ENCODE measurements at places on chromosomes 6 and 20.

DNA sequence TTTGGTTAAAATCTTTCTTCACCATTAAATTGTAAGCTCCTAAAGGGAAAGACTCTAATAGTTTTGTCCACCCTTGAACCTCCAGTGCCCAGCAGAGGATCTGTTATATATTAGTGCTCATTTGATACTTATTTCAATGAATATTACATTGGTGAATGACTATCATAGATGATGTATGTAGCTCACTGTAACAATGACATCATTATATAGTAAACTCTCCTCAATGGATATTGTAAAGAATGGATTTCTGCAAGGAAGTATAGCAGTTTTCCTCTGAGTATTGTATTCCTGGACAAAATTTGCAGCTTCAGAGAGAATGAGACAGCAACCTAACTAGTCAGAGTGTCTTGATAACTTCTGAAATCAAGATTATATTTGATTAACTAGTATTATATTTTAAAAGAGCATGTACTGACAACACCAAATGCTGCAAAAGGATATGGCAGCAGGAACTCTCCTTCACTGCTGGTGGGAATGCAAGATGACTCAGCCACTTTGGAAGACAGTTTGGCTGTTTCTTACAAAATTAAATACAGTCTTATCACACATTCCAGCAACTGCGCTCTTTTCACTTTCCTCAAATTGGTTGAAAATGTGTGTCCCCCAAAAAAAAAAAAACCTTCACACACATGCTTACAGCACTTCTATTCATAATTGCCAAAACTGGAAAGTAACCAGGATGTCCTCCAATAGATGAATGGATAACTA lies 189.8 kb upstream of the OPRM1 start:
- no peak for DNase-seq

DNA sequence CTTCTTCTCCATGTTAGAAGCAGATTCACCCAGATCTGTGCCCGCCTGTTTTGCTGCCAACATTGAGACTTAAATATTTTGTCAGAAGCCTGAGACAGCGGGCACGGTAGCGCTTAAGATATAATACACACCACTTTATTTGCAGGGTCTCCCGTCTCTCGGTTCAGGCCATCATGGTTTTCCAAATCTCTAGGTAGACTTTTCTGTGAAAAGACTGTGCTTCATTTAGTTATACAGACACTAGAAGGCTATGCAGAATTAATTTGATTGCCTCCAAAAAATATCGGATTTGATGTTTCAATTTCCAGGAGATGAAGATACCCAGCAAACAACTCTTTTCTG lies 598 bp downstream of the TBP start:
- DNase-seq: no peak

DNA sequence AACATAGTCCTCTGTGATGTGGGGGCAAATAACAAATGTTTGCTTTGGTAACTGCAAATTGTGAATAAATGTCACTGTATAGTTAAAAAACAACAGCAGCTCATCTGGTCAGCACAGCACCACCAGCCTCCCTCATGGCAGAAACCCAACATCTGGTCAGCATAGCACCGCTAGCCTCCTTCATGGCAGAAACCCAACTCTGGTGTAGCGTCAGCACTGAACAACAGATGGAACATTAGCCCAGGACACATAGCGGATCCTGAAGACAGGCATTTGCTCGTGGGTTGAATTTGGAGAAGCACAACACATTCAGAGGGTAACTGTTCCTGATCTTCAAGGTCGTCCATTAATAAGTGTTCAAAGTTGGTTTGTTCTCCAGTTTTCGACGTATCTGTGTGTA lies 265.9 kb downstream of the DLL1 start:
- no peak for DNase-seq

- no peak for DNase-seq
Observed at GRCh38 chr6:117404548-117404947, 21.2 kb downstream of the ROS1 start.

- no peak for DNase-seq
Observed at GRCh38 chr6:2986722-2987221, 12.9 kb upstream of the NQO2 start.

DNA sequence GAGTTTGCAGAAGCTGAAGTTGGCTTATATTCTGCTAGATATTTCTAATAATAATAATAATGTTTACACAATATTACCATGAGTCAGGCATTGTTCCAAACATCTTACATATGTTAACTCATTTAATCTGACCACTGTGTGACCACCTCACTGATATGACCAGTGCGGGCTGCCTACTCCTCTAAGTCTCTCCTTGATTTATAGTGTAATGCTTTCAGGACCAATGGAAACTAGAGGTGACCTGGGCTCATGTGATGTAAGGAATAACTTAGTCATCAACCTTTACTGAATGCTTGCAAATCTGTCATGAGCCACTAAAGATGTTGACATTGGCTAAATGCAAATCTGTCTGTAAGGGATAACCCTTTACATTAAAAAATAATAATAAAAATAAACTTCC lies 51.1 kb upstream of the GPR6 start:
- no peak for DNase-seq

DNA sequence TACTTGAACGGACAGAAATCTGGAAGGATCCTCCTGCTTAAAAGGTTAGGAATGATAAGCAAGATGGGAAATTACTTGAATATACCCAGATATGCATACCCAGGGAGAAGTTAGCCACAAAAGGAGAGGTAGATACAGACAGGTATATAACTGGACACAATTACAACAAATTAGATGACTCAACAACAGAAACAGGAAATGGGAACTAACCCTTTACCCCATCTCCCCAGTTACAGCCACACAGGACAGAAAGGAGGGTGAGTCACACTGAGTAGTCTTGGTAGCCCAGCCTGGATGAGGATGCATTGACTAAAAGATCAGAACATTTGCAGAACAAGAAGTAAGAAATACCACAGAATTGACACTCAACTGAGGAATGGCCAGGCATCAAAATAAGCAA lies 61.2 kb downstream of the C6orf52 start:
- no peak for DNase-seq

DNA sequence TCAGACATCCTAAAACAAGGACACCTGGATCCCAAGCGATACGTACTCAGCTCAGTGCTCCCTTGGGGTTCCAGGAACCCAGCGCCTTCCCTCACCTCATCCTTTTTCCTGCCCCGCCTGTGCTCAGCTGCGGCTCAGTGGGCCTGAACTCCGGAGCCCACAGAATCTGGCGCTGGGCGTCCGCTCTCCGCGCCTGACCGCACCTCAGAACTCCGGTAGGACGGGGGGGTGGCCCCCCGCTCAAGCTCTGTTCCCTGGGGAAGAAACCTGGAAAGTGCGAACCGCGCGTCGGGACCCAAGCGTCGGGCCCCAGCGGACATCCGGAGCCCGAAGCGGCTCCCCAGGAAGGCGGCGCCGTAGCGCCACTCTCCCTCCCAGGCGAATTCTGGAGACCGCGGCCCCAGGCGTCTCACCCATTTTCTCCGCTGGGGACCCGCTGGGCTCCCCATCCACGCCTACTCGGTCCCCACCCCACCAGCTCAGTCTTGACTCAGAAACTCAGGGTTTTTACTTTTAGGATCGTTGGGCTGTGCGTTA lies 336 bp upstream of the LY6G5C start:
- DNase-seq: no peak

DNA sequence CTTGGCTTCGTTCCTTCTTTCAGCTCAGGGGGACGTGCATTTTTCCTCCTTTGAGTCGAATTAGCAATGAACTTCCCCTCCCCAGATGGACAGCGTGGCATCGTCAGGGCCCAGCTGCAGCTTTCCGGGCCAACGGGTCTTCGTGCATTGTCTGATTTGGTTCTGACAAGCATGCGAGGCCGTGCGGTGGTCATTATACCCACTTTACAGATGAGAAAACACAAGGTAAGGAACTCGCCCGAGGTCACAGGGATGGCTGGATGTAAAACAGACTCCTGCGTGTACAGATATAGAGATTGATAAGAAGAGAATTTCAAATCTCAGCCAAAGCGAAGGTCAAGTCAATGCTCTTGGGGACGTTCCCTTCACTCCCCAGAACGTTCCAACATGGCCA lies 187.6 kb upstream of the SULF2 start:
- DNase-seq: no peak

- DNase-seq: no peak
Observed at GRCh38 chr6:23465912-23466311, 660.1 kb upstream of the NRSN1 start.

DNA sequence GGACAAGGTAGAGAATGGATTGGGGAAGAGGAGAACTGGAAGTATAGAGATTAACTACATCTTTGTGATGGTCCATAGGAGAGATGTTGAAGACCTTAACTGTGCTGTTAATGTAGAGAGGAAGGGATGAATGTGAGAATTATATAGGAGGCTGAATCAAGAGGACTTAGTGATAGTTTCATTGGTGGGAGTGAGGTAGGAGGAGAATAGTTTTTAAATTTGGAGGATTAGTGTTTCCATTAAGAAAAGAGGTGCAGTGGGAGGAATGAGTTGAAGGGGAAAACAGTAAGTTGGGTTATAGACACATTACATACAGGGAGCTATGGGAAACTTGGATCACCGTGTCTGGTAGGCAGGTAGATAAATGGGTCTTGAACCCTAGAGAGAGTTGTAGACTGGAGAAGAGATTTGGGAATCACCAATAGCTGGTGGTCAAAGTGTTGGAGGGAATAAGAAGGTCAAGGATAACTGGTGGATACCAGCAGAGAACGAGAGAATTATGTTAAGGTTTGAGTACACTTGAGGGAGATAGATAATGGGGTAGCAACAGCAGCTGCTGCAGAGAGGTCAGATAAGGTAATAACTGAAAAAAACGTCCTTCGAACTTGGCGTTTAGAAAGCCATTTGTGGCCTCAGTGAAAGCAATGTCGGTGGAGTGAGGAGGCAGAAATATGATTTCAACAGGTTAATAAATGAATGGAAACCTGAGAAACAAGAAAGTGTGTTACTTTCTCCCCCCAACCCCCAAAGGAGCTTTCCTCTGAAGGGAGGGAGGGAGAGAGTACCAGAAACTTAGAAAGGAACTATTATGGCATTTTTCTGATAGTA lies 3.1 kb downstream of the C6orf89 start:
- no peak for DNase-seq

DNA sequence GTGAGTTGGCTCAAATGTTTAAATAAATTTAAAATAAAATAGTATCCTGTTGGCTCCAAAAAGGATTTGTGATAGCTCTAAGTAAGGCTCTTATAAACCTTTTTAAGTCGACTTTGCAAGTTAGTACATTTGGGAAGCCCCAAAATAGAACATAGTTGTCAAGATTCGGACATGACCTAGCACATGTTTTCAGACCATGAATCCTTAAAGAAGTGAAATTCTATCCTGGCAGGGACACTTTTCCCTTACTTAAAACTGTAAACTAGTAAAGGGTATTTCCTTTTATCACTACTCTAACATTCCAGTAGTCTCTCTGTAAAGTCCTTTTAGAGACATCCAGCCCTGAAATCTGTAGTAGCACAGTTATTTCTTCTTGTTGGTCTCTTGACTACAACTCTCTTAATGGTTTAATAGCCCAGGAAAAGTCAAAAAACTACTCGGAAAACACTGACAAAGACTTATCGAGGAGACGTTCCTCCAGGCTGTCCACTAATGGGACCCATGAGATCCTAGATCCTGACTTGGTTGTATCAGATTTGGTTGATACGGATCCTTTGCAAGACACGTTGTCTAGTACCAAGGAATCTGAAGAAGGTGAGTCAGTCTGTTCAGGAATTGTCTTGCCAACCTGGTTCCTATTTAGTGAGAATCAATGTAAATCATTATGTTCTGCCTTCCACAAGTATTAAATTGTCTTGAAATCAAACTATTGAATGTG lies 83.6 kb downstream of the SCAND1 start:
- no peak for DNase-seq

GRCh38 chr6:113631666-113632065 lies 225.5 kb upstream of the MARCKS start:
- no peak for DNase-seq

DNA sequence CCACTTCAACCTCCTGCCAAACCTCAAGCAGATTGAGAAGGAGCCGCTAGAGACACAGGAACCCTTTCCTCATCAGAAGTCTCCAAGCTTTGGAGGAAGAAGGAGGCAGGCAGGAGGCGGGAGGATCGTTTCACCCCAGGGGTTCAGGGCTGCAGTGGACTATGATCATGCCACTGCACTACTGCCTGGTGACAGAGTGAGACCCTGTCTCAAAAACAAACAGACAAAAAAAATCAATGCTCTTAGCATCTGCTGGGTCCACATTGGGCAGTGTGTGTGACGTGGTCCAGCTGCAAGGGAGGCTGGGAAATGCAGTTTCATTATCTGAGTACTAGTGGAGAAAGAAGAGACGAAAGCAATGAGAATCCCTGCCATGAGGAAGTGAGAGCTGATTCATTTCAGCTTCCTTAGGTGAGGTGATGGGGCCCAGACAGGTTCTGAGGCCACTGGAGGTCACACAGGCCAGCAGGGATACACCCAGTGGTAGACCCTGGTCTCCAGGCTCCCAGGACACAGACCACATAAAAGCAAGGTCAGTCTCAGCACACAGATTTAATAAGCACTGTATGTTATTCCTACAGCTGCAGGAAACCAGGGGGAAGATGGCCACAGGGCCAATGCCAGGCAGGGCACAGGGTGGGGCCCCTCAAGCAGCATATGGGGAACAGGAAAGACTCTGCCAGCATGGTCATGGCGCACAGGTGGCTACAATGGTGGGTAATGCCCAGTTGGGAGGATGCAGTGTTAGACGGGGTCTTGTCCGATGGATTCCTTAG lies 4.3 kb downstream of the GFRA4 start:
- no peak for DNase-seq

DNA sequence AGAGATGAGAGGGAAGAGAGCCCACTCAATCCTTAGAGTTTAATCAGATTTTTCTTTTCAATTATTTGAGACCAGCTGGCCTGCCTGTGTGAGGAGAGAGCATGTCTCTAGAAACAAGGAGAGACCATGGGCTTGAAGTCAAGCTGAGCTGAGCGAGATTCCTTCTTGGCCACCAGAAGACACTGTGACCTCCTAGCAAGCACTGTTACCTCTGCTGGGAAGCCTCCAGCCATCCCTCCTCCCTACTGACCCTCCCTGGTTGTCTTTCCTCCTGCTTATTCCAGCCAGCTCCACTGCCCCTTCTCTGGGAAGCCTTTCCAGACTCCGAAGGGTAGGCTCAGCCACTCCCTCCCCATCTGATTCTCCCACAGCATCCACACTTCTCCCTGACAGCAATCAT lies 110.0 kb downstream of the SCML4 start:
- no peak for DNase-seq

DNA sequence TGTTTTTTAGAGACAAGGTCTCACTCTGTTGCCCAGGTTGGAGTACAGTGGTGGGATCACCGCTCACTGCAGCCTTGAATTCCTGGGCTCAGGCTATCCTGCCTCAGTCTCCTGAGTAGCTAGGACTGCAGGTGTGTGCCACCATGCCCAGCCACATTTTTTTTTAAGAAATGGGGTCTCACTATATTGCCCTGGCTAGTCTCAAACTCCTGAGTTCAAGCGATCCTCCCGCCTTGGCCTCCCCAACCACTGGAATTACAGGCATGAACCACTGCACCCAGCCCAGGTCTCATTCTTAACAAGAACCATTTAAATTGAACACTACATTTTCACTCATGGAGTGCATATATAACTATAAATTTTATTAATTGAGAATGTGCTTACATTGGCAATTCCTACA lies 20.5 kb downstream of the RPF2 start:
- no peak for DNase-seq

Measured in anterior cingulate cortex (tissue), 58 donors.